Activated CD8-positive, alpha-beta T cell treated with anti-CD3 and anti-CD28 coated beads, Interleukin-2, amount 10 ng/mL, durations not matched to agents 7 days and 5 days (primary cell): ENCODE measurements at places on chromosomes 4 and X. TPM values are rescaled to one million over a fixed set of nuclear protein-coding genes. Genes with fewer than 3 reads are reported as not detected.

- H3K4me1 ChIP-seq = peaks cover 16% of the 10 kb centered on the region
- H3K36me3 ChIP-seq = peaks cover 55% of the 10 kb centered on the region
- no peak overlapping the region for H3K4me3 ChIP-seq
- no peak for DNase-seq
- H3K27me3 ChIP-seq = no peaks in the 10 kb centered on the region
- H3K27ac ChIP-seq = no peak overlapping the region
Observed at GRCh38 chrX:16852617-16853179, 17.5 kb downstream of the RBBP7 start.

DNA sequence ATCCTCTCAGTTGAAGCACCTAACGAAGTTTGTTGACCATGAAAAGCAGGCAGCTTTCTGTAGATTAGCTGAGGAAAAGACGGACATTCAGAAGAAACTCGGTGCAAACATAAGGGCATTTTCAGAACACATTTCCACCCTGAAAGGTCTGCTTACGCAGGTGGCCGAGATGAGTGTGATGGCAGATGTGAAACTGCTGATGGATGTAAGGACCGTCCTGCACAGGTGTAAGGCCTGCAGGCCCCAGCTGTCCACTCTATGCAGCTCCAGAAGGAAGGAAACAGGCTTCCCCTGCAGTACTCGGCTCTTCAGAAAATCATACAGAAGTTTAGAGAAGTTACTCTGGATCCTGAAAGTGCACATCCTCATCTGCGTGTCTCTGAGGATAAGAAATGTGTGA lies 20.8 kb upstream of the TRIM60 start:
- no peak overlapping the region for H3K4me3 ChIP-seq
- DNase-seq = no peak
- H3K4me1 ChIP-seq = peaks cover 14% of the 10 kb centered on the region
- no peak overlapping the region for H3K27ac ChIP-seq
- no peaks in the 10 kb centered on the region for H3K36me3 ChIP-seq

DNA sequence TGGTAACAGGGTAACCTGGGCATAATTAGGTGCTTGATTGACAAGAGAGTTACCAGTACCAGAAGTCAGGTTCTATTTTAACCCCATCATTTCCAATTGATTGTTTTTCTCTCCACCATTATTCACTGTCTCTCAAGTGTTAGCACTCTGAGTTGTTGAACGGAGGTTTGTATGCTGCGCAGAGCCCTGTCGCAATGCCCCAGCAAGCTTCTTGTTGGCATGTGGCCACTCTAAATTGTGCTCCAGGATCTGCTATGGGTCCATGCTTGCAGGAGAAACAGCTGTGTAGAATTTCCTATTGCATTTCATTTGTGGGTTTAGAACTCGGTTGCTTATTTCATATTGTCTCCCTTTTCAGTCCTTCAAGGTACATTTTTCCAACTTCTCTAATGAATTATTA lies 98.2 kb downstream of the KLHL8 start:
- H3K4me3 ChIP-seq = no peak overlapping the region
- no peaks in the 10 kb centered on the region for H3K27me3 ChIP-seq
- no peak for DNase-seq
- peaks cover 45% of the 10 kb centered on the region for H3K36me3 ChIP-seq
- peaks cover 5% of the 10 kb centered on the region for H3K4me1 ChIP-seq

- no peaks in the 10 kb centered on the region for H3K27me3 ChIP-seq
- no peak for DNase-seq
- H3K4me1 ChIP-seq = peaks cover 3% of the 10 kb centered on the region
- peaks cover 23% of the 10 kb centered on the region for H3K36me3 ChIP-seq
- H3K27ac ChIP-seq = no peak overlapping the region
Observed at GRCh38 chrX:47171996-47172395, 21.6 kb upstream of the UBA1 start.

GRCh38 chrX:110015032-110015431 lies 12.1 kb downstream of the TMEM164 start:
- no peak overlapping the region for H3K4me3 ChIP-seq
- no peak for DNase-seq
- H3K4me1 ChIP-seq = peaks cover 4% of the 10 kb centered on the region
- no peaks in the 10 kb centered on the region for H3K27me3 ChIP-seq
- peaks cover 15% of the 10 kb centered on the region for H3K36me3 ChIP-seq

GRCh38 chr4:174255786-174256185 lies 27.7 kb downstream of the FBXO8 start:
- H3K4me1 ChIP-seq = peaks cover 3% of the 10 kb centered on the region
- H3K36me3 ChIP-seq = peaks cover 2% of the 10 kb centered on the region
- H3K4me3 ChIP-seq = no peak overlapping the region
- no peaks in the 10 kb centered on the region for H3K27me3 ChIP-seq
- no peak for DNase-seq

DNA sequence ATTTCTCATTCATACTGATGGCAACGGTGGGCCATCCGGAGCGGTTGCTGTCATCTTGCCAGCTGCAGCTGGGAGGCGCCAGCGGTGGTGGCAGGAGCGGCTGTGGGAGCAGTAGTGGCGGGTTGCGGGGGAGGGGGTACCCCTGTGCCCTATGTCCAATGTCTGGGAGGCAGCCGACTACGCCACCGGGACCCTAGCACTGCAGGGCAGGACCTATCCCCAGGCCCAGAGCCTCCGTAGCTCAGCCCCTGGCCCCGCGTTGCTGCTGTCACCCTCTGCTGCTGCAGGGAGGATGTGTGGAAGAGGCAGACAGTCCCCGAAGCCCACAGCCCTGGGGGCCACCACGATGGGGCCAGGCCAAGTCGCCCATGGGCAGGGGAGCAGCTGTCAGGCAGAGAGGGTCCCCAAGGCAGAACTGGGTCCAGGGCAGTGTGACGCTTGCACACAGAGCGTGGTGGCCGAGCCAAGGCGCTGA lies 10.0 kb upstream of the SPP1 start:
- H3K4me1 ChIP-seq = no peaks in the 10 kb centered on the region
- no peak for DNase-seq
- no peaks in the 10 kb centered on the region for H3K36me3 ChIP-seq
- no peak overlapping the region for H3K27ac ChIP-seq
- H3K4me3 ChIP-seq = no peak overlapping the region
- H3K27me3 ChIP-seq = peaks cover 13% of the 10 kb centered on the region

- H3K27me3 ChIP-seq = no peaks in the 10 kb centered on the region
- DNase-seq = no peak
- no peak overlapping the region for H3K4me3 ChIP-seq
- peaks cover 15% of the 10 kb centered on the region for H3K4me1 ChIP-seq
- no peak overlapping the region for H3K27ac ChIP-seq
Observed at GRCh38 chrX:65647801-65648200, 19.7 kb upstream of the MSN start.

DNA sequence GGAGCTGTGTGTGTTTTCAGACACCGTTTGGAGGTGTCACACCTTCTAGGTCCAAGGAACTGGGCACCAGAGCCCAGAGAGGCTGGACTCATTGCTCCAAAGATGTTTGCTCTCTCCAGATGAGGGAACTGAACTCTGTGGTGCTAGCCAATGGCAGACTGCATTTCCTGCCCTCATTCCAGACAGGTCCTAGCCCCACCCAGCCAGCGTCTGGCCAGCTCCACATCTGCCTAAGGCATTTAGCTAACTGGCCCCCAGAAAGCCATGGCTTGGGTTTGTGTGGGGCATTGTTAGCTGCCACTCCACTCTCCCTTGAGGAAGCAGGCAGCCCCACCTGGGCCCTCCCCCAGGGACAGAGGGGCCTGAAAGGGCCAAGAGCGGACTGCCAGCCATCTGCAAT lies 11.4 kb downstream of the FGD1 start:
- no peak for DNase-seq
- H3K4me3 ChIP-seq = no peak overlapping the region
- H3K27me3 ChIP-seq = no peaks in the 10 kb centered on the region
- no peaks in the 10 kb centered on the region for H3K4me1 ChIP-seq

GRCh38 chrX:39910651-39911050 lies 187.1 kb downstream of the BCOR start:
- no peak overlapping the region for H3K27ac ChIP-seq
- H3K27me3 ChIP-seq = peaks cover 5% of the 10 kb centered on the region
- no peak overlapping the region for H3K4me3 ChIP-seq
- H3K4me1 ChIP-seq = no peaks in the 10 kb centered on the region

XAGE2 gene
- total RNA-seq = not detected

SOX3 gene
- total RNA-seq = not detected

LUZP4 gene
- not detected for total RNA-seq

SSX4 gene
- total RNA-seq = not detected

PAK3 gene
- not detected for total RNA-seq
